ENCODE measurements at places on chromosomes 3 and 15.

GRCh38 chr3:71463617-71464016 lies 119.9 kb downstream of the FOXP1 start:
- no peak for DNase-seq

DNA sequence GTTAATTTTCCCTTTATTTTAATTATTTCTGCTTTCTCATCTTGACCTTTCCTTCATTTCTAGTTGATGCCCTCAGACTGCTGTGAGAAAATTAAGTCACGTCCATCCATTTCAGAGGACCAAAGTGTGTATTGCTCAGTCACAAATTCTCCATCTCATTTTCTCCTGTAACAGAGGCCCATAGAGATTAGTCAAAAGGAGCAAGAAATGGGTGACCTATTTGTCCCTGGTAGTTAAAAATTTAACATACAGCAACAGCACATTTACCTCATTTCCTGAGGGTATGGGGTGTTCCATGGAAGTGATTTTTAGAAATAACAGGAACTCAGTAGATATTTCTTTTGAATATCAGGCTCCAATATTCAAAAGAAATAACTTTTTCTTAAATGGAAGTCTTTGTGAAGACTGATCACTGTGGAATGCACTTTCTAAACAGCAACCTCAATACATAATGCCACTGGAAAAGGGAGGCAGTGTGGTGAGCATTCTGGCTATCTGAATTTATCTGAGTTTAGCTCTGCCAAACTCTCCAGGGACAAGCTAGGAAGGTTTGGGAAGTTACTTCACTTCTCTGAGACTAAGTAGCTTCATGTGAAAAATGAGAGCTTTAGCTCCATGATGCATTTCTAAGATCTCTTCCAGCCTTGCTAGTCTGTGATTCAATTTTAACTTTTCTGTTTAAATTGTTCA lies 808.2 kb downstream of the SQOR start:
- DNase-seq, result no peak

GRCh38 chr3:84965141-84965540 lies 6.4 kb downstream of the CADM2 start:
- DNase-seq, result no peak

GRCh38 chr3:49377483-49377882 lies 19.3 kb upstream of the GPX1 start:
- no peak for DNase-seq

DNA sequence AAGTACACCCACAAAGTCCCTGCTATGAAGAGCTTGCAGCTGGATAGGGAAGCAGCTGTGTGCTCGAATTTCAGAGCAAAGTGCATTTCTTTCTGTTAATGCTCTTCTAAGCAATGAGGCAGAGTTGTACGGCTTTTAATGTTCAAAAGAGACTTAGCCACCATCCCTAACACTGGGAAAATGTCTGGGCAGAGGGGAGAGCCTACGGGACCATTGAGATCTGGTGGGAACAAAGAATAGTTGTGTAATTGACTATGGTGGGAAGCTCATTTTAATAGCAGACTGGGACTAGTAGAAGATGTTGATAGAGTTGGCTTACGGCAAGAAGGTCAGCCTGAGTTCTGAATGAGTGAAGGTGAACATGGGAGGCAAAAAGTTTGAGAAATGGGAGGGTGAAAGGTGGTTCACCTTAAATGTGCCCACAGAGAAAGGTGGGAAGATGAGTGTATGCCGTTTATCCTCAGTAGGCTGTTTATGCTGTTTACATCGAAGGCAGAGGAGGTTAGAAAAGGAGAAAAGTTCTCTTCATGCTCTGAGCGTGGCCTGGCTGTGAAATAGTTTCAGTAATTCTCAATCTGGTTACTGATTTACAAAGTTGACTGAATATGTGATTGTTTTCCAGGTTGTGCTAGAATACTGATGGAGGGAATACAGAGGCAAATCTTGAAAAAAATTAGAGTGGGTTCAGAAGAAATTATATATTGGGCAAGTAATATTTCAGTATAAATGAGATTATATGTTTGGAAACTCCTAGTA lies 22.9 kb upstream of the UTS2B start:
- no peak for DNase-seq

GRCh38 chr3:107950417-107950816 lies 140.4 kb downstream of the CD47 start:
- no peak for DNase-seq

DNA sequence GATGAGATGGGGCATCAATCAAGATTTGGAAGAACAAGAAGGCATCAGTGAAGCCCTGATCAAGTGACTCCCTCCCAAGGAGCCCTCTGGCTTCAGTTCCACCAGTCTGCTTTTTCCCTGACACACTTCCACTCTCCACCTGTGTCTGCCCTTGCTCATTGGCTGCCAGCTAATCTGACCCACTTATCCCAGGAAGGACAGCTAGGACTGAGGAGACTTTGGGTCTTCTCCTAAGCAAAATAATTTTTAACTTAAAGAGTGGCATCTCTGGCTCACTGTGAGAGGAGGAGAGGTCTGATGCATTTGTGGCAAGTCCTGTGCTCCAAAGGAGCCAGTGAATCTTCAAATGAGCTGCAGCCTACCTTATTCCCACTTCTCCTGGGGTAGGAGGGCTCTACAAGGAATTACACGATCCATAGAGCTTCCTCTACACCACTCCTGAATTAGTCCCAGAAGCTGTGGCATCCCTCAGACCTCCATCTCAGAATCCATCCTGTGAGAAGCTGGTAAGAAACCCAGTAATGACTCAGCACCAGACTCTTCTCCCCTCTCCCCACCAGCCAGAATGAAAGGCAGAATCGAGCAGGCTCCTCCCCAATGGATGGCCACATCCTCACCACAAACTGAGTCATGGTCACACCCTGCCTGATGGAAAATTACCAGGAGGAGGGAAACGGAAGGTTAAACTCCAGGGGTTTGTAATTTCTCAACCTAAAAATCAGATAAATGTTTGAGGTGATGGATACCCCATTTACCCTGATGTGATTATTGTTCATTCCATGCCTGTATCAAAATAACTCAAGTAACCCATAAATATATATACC lies 6.3 kb upstream of the PKM start:
- DNase-seq, result peak; percentile 94

DNA sequence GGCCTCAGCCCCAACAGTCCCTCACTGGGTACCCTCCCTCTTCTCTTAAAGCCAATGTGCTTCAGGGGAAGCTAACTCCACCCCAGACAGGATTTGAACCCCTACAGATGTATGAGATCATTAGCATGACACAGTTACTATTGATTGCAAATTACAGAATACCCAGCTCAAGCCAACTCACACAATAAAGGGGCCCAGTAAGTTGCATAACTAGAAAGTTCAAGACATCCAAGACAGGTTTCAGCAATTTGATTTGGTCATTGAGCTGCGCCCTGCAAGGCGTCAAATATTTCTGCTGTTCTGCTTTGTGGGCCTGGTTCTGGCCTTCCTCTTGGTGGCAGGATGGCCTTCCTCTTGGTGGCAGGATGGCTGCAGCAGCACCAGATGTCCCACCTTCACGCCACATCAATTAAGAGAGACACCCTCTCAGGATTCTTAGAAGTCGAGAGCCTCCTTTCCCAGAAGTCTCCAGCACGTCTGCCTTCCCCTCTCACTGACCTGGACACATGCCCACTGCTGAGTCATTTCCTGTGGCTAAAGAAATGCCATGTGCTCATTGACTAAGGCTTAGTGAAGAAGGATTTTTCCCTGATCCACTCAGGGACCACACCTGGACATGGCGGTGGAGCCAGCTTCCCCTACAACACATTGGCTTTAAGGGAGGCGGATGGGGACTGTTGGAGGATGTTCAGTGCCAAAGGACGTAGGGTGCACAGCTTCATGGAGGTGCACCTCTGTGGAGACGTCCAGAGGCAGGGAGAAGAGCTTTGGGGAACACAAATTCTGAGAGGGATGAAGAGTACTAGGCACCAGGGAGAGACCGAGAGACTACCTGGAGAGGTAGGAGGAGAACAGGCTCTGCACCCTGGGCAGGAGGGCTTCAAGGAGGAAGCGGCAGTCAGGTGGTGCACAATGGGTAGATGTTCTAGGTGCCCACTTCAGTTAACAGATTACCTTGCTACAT lies 49.1 kb downstream of the DNASE1L3 start:
- DNase-seq, result peak; percentile 70

DNA sequence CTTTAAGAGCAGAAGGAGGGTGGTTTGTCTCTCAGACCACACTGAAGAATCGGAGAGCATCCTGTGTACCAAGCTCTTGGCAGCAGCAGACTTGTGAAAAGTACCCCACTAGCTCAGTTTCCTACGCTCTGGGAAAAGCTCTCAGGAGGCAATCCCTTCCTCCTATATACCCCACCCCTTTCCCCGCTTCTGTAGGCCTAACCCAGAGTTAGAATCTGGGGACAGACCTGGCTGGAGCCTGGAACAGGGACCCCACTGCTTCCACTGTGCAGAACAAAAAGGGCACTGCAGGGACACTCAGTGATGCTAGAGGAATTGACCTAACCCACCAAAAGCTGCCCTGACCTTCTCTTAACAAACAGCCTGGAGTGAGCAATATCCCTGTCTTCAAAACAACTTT lies 70.0 kb upstream of the CCDC39 start:
- no peak for DNase-seq

DNA sequence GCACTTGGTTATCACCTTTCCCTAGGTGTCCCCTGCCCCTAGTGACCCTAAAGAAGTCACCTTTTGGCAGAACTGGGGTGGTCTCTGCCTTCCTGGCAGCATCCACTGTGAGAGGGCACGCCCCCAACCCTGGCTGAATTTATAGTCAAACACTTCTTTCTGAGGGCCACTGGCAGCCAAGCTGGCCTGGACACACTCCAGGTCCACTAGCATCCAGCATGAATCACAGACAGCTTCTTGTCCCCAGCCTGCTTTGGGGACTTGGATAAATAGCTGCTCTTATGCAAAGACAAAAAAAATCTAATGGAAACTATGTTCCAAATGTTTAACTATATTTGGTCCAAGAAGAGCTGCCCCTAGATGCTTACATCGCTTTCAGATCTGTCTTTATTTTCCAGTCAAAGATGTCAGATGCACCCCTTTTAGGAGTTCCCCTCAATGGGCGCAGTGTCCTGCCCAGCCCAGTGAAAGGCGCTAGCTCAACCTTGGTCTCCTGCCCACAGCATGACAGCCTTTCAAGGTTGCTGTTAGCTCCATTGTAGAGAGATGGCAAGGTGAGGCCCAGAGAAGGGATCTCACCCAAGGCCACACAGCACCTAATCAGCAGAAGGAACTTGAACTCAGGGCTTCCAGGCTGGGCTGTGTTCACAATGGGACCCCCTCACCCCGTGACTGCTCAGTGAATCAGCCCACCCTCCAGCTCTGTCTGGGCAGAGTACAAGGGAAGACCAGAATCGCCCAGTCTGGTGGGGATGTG lies 7.0 kb downstream of the RASL12 start:
- no peak for DNase-seq

DNA sequence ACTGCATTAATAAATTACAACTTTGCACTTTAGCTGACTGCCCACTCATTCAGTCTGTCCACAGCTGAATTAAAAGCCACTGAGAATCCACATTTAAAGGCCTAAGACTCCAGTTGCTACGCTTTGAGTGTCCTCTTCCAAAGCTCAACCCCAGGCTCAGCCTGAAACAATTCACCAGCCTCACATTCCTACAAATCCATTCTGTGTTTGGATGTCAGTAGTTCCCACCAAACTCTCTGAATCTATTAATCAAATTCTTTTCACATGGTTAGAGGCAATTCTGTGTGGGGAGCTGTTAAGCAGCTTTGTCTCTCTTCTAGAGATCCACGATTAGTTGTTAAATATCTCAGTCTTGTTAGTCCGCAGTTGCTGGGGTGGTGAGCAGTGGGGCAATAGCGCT lies 116.8 kb upstream of the UBE2E2 start:
- DNase-seq, result no peak

GRCh38 chr3:122628567-122628966 lies 51.1 kb downstream of the PARP15 start:
- no peak for DNase-seq

- DNase-seq, result no peak
Measured at GRCh38 chr15:53670701-53671100, 88.8 kb downstream of the WDR72 start.

- DNase-seq, result no peak
Measured at GRCh38 chr3:14821151-14821550, 2.4 kb downstream of the FGD5 start.

GRCh38 chr3:106206146-106206545 lies 337.3 kb upstream of the CBLB start:
- no peak for DNase-seq

GRCh38 chr15:63277893-63278456 lies 570 bp downstream of the APH1B start:
- no peak for DNase-seq

DNA sequence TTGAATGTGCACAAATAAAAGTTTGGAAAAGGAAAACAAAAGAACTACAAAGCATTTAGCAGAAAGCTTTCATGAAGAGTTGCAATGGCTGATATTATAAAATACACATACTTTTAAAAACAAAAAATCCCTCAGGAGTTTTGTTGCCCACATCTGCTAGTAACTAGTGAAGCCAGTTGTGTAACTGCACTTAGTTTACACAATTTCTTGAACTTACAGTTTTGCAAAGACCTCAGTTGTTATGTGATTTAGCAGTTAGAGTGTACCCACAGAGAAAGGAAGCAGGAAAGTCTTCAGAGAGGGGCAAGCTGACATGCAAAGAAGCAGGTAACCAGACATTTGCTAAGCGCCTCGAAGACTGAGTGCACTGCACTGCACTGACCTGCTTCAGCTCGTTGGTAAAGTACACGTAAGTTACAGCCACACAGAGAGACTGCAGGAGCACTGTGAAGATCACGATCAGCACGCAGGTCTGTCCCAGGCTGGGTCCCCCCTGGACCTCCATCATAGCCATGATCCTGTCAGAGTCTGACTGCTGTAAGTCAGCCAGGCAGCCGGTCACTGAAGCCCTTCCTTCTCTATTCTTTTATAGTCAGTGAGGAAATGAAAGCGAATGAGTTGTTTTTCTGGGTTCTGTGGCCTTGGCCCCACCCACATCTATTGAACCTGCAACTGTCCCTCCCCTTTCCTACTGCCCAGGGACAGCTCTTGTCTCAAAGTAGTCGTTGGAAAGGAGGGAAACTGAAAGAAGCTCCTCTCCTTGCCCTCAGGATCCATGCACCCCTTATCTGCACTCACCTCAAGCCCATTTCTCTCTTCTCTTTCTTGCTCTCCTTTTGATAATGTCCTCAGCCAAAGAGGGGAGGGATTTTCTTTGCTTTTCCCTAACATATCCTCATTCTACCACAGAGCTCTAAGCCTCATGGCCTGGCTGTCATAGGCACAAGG lies at the start of gene TNFSF10:
Gene TNFSF10, minus strand, starts transcription at position 560 of the 948 bp plus-strand sequence. Its CDS starts 46 bp downstream, at position 514.
- no peak for DNase-seq

DNA sequence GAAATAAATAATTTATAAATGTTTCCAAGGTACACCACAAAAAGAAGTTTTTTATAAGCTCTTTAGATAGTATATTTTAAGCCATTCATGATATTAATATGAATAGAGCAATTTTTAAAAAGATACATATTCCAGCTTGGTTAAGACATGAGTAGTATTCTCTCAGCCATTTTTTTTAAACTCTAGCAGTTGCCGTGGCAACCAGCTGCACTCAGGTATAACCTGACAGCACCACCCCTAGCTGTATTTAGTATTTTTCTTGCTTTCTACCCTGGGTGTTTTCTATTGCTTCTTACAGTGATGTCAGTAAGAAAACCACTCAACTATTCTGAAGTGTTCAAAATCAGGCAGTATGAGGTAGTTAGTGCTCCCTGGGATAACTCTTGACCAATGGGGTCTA lies 496.3 kb upstream of the CNTN3 start:
- DNase-seq, result no peak
